Endodermal cell (in vitro differentiated cells): ENCODE measurements at places on chromosomes 3 and 15. TPM values are rescaled to one million over a fixed set of nuclear protein-coding genes. Genes with fewer than 3 reads are reported as not detected.

LRRC15 gene
- not detected in 3 replicates for total RNA-seq

DNA sequence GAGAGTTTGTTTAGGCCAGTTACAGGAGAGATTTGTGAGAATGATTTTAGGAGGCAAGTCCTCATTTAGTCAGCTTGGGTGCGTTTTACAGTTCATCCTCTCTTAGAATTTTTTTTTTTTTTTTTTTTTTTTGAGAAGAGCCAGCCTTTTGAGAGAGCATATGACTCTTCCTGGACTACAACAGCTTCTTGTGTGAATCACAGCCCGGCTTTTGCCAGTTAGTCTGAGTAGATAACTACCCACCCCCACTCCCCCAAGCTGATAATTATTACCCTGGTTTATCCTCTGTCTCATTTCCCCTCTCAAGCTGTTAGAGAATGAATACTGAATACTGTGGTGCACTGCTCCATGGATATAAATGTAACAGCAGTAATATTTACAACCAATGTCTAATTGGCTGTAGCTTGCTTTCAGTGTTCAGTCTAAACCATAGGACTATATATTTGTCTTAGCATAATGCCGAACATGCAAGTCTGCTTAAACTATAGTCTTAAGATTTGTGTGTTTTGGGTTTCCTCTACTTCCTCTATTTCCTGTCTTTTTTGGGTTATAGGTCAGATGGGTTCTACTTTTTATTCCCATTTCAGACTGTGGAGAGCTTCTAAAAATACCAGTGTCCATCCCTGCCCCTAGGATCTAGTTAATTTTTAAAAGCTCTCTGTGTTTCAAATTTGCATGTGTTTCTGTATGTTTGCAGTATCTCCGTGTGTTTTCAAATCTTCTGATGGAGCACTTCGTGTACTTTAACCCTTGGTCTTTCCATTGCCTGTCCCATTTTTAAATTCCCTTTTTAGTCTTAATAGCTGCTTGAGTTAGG lies 8.0 kb downstream of the CHD2 start:
- DNase-seq, result no peak

- DNase-seq, result no peak
Observed at GRCh38 chr3:37386627-37387230, 212.3 kb upstream of the LRRFIP2 start.

MNS1 gene
- total RNA-seq, result 0.25 to 0.27 TPM in 2 of 3 replicates, not detected in the other

MAGI1 gene
- total RNA-seq, result 32.4 to 39.2 TPM (median 38.6 TPM) in 3 replicates

DNA sequence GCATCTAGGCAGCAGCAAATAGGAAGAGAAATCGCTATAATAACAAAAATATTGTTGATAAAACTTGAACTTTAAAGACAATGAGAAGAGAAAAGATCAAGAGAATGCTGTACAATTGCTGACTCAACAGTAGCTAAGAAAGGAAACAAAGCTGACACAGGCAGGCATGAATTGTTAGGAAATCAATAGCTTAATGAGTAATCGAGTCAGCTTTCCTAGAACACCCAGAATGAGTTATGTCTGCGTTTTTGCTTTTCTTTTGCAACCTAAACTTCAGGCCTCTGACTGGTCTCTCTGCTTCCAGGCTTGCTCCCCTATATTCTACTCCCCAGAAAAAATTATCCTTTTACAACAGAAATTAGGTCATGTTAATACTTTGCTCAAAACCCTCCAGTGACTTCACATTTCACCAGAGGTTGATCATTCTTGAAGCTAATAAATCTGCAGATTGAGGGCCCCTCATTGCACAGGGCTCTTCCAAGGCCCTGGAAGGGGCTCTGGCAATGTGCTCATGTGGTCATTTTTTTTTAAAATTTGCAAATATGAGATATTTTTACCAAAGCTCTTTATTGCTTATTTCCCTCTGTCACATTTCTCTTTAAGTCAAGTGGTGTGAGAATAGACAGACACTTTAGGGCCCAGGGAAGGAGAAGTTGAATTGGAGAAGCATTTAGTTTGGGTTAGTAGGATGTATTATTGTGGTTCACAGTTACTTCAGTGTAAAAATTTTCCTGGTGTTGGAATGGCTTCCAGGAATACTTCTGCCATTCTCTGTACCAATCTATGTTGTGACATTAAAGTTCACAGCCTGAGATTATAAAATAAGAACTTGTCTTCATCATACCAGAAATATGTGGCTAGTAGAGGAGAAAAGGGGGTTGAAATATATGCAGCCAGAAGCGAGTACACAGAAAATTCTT lies 116.3 kb downstream of the TMCO5A start:
- DNase-seq, result no peak

DNA sequence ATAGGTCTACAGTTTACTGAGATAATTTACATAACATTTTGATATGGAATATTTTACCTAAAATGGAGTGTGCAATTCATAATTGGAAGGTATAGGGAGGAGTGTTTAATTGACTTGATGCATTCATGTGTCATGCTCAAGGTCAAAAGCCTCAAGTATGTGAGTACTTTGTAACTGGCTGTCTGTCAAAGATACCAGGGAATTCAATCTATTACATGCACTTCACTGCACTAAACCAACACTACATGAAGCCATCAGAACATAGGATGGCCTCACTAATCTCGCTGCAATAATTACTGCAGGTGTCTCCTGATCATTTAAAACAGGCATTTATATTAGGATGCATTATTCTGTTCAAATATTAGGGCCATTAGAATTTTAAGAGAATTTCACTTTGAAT lies 367.2 kb downstream of the CNTN4 start:
- no peak for DNase-seq

- DNase-seq, result no peak
Observed at GRCh38 chr3:19228167-19228566, 79.9 kb downstream of the KCNH8 start.

DNA sequence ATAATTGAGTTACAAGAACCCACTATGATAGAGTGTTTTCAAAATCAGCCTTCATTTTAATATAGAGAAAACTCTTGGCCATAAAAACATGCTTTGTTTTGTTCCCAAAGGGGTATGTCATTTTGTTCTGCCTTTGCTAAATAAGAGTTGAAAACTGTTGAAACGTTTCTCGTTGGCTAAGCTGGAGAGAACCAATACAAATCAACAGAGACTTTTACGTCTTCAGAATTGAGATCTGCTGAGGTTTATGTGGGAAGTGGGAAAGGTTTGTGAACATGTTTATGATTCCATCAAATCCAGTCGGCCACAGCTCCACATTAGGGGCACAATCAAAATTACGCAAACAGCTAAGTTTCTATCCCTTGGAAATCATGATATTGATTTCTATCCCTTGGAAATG lies 102.0 kb downstream of the IGF2BP2 start:
- no peak for DNase-seq

GRAMD2A gene
- total RNA-seq, result 2.0 to 6.1 TPM (median 2.4 TPM) in 3 replicates

CX3CR1 gene
- total RNA-seq, result not detected in 3 replicates

COL8A1 gene
- 3.3 and 3.9 TPM in 2 replicates for total RNA-seq

- peak; percentile 36 for DNase-seq
Observed at GRCh38 chr15:43168192-43169107, 16.8 kb upstream of the CCNDBP1 start.

DNA sequence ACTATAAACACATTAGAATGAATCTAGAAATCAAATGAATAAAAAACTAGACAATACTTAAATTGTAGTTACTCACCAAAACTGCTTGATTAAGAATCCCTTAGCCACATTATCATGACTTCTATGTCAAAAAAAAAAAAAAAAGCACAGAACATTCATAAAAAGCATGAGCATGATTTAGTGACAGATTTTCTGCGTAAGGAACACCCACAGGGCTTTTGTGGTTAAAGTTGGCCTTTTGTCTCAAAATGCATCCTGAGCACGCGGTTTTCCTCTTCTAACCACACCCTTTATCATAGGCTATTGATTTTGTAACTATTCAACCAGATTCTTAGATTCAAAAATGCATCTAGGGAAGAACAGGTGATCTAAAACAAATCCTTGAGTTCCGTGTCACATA lies 334.0 kb upstream of the NR2F2 start:
- DNase-seq, result no peak

DNA sequence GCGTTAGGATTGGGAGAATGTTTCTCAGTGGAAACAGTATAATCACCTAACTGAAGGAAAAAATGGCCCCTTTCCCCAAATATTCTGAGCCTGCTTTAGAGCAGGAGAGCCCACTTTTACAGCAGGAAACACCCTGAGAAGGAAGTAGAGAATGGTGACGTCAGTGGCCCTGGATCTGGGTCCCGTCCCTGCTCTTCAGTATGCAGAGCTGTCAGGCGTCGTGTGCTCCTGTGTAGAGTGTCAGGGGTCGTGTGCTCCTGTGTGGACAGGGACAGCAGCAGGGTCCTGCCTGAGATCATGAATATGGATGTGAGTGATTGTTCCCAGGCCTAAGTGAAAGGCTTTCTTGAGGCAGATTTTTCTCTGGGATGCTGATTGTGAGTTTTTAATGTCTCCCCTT lies 45.2 kb downstream of the CGNL1 start:
- peak; percentile 46 for DNase-seq

- DNase-seq, result no peak
Observed at GRCh38 chr3:4421121-4421520, 45.9 kb downstream of the SUMF1 start.

DNA sequence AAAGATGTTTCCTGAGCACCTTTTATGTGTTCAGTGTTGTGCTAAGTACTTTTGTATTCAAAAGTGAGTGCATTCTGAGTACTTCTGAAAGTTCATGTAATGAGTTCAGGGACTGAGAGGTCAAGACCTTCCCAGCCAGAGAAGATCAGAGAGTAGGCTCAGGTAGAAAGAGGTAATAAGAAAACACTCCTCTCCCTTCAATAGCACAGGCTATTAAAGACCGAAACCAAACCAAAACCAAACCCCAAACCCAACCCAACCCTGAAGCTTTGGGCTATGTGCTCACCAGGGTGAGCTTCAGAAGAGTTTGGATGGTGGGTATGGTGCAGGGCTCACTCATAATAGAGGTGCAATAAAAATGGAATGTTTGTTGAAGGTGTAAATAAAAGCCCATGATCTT lies 76.7 kb upstream of the FAM3D start:
- DNase-seq, result no peak

DNA sequence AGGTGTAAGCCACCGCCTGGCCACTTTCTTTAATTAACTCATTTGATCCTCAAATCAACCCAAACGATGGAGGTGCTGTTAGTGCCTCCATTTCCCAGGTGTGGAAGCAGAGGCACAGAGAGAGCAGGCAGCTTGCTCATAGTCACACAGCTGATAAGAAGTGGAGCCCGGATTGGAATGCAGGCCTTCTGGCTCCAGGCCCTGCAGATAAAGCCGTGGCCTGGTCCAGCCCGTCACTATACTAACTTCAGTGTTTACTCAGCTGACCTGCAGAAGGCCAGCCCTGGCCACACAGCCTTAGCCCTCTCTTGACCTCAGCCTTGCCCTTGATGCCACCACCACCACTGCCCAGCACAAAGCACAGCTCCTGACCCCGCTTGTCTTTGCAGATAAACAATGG lies 116.7 kb downstream of the NUP210 start:
- DNase-seq, result no peak

- no peak for DNase-seq
Observed at GRCh38 chr15:64792282-64792681, 16.9 kb upstream of the RBPMS2 start.

DNA sequence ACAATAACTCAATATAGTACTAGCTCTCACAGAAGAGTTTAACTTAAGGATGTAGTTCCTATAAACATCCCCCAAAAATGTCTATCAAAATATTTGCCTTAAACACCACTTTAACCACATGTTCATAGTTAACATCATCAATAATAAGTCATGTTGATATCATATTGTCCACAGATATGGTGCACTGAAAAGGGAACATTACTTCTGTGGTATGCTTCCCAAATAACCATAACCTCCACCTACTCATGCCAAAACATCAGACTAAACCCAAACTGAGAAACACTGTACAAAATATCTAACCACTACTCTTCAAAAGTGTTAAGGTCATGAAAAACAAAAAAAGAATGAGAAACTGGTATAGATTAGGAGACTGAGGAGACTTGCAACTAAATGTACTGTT lies 32.9 kb downstream of the SLC4A7 start:
- no peak for DNase-seq

GRCh38 chr15:100665570-100665969 lies 63.2 kb downstream of the ASB7 start:
- DNase-seq, result no peak

ECE2 gene
- total RNA-seq, result 0.11 TPM in 1 of 2 replicates, not detected in the other

GOLGA6L26 gene
- not detected in 3 replicates for total RNA-seq

GRCh38 chr15:65377976-65378366 lies at the start of gene IGDCC3:
Gene IGDCC3, minus strand, starts transcription at chr15:65378002. Its CDS starts 214 bp downstream, at chr15:65377788.
- peak; percentile 91 for DNase-seq
